Dorsolateral prefrontal cortex (tissue), 122 donors: ENCODE measurements at places on chromosomes 1 and 21. TPM values are rescaled to one million over a fixed set of nuclear protein-coding genes. Genes with fewer than 3 reads are reported as not detected.
A peak's percentile ranks its signal among the peaks of the same experiment; 100 is the strongest.

The RNF186 gene
- not detected for total RNA-seq

GRCh38 chr1:67496329-67496728, 66.1 kb upstream of the SERBP1 start:
- no peak for DNase-seq

DNA sequence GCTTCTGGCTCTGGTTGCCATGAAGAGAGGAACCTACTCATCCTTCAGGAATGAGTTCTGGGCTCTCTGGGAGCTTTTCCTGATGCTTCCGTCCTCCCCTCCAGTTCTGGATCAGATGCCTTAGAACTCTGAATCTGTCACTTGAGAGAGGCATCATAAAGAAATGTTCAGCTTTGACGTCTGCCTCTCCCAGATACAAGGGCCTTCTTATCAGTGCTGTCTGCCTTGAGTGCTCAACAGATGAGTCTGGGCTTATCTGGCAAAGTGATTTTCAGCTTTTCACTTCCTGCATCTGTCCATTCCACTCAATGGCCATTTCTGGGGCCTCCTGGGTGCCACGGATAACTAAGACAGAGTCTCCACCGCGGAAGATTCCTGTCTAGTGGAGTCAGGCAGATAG, 12.3 kb upstream of the OTUD3 start:
- no peak for DNase-seq

- DNase-seq: no peak
Observed at GRCh38 chr1:35030338-35030737, 1.4 kb downstream of the ZMYM6 start.

DNA sequence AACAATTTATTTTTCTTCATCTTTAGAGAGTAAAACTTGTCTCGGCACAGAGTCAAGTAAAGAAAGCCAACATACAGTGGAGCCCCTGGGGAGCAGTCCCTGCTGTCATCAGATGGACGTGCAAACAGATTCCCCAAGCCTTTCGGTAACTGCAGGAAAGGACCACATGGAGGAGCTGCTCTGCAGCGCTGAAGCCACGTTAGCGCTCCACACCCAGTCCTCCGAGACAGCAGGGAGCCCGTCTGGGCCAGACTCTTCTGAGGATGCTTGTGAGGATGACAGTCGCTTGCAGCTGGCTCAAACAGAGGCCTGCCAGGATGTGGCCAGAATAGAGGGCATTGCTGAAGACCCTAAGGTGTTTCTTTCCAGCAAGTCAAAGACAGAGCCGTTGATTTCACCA, 77.1 kb upstream of the SCCPDH start:
- DNase-seq: peak; percentile 36

DNA sequence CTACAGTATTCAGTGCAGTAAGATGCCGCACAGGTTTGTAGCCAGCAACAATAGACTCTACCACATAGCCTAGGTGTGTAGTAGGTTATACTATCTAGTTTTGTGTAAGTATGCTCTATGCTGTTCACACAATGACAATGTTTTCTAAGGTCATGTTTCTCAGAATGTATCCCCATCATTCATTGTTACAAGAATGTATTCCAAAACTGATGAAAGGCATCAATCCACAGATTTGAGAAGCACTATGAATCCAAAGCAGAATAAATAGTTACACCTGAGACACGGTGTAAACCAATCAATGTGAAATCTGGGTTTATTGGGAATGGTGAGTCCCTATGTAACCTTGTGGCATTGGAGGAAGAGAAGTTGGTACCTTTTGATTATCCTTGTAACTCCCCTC, 54.5 kb upstream of the MARK1 start:
- DNase-seq: no peak

DNA sequence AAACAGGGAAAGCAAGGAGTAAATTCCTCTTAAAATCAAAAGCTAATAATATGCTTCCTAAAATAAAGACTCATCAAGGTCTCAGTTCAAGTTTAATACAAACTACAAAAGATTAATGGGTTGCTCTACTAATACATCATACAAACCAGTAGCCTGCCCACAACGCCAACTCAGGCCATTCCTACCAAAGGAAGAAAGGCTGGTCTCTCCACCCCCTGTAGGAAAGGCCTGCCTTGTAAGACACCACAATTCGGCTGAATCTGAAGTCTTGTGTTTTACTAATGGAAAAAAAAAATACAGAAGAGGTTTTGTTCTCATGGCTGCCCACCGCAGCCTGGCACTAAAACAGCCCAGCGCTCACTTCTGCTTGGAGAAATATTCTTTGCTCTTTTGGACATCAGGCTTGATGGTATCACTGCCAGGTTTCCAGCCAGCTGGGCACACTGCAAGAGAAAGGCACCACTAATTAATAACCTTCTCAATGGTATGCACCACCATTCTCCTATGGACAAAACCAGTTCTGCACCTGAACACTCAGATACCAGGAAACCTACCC, 10.6 kb downstream of the PRDX1 start:
- DNase-seq: no peak
